ENCODE measurements at places on chromosomes 7 and 10.

DNA sequence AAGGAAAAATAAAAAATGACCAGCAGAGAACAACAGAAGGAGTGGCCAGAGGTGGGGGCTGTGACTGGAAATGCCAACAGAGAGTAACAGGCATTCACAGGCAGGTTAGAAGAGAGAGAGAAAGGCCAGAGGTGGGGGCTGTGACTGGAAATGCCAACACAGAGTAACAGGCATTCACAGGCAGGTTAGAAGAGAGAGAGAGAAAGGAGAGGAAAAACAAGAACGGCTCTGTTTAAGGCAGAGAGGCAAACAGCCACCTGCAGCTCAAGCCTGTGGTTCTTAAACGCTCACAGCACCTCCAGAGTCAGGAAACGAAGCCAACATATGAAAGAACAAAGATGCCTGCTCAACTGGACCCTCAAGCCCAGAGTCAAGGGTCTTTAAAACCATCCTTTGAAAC is 39.5 kb upstream of the DGKI start:
- DNase-seq, result no peak

DNA sequence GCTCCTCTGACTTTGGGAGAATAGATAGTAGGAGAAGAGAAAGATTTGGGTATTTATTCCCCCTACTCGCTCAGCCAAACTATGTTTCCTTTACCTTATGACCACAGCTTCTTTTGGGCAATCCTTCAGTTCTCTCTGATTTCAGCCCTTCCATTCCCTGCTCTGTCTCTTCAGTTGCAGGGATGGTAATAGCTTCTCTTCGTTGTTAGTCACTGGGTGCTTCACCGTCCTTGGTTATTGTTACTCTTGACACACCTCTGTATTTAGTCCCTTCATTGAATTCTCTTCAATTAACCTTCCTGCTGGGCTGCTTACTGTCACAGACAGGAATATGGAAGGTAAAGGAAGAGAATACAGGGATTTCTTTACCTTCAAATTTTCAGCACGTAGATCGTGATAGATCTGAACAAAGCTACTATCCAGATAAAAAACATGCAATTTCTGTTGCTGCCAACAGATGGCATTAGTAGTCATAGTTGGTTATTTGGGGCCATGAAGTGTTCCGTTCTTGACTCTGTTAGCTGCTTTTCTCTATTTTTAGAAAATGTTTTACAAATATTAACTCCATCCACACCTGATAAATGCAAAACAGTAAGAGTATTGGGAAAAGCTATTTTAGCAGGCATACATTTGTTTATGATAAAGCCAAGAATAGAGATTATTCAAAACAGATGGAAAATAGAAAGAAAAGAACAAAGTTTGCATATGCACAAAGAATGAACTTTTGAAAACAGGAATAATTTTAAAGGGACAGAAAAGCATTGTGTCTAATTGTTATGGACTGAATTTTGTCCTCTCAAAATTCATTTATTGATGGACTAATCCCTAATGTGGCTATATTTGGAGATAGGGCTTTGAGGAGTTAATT is 14.0 kb upstream of the PTTG1IP2 start:
- DNase-seq, result no peak

- peak; percentile 10 for DNase-seq
Observed at GRCh38 chr7:110600956-110601355, 490.0 kb upstream of the LRRN3 start.

- no peak for DNase-seq
Observed at GRCh38 chr10:67934336-67934735, 49.9 kb downstream of the SIRT1 start.

DNA sequence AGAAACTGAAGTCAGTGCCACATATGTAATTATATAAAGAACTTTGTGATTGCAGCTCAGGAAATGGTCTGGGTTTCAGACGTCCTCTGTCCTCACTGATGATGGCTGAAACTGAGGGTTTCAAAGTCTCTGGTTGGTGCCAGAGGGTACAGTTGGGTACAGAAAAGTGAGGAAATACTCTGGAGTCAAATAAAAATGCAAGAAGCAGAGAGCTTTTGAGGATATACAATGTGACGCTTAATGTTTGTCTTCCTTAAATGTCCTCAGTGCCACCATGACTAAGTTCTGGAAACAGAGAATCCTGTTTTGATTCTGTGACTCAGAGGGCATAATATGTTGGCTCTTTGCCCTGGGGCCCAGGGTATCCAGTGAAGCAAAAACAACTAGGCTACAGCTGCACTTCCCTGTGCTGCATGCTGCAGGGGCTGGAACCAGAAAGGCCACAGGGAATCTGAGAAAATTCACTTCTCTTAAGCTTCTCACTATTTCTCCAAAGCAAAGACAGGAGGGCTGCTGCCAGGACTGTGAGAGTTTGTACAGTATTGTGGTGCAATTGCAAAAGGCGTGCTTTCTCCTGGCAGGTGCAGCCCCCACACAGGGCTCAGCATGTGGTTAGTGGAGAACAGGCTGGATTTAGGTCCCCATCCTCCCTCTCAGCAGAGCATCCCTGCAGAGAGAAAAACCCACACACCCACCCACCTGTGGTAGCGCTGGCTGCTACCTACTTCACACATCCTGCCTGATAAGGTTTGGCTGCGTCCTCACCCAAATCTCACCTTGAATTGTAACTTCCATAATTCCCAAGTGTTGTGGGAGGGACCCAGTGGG is 169.5 kb upstream of the SVIL start:
- DNase-seq, result peak; percentile 42

DNA sequence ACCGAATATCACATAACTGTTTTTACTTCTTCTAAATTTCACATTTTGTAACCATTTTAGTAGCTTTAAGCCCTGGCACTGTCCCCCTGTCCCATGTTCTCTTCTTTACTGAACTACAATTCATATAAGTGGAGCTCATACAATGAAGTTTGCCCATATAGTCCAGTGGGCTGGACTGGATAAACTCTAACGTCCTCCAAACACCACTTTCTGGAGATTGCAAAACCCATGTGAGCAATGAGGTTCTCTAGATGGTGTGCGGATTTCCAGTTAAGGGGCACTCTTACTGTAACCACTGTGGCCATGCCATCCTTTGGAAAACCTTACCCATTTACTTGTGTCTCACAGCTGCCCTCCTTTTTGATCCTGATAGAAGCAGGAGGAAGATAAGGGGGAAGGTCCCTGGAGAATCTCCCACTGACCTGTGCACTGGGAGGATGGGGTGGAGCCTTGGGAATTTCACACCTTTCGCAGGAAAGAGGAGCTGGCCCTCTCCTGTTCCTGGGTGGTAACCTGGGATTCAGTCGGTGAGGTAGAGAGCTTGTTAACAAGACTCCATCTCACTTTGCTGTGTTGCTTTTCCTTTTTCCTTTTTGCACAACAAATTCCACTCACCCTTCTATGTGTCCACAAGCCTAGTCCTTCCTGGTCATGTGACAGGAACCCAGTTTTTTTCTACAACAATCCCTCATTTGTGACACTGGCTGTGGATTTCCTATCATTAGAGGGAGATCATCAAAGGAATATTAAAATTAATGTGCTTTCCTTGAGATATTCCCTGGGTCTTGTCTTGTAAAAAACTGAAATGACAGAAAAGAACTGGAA is 120.7 kb downstream of the ARID5B start:
- DNase-seq, result no peak

- DNase-seq, result peak; percentile 4
Observed at GRCh38 chr7:85595750-85596178, 408.9 kb upstream of the SEMA3D start.

DNA sequence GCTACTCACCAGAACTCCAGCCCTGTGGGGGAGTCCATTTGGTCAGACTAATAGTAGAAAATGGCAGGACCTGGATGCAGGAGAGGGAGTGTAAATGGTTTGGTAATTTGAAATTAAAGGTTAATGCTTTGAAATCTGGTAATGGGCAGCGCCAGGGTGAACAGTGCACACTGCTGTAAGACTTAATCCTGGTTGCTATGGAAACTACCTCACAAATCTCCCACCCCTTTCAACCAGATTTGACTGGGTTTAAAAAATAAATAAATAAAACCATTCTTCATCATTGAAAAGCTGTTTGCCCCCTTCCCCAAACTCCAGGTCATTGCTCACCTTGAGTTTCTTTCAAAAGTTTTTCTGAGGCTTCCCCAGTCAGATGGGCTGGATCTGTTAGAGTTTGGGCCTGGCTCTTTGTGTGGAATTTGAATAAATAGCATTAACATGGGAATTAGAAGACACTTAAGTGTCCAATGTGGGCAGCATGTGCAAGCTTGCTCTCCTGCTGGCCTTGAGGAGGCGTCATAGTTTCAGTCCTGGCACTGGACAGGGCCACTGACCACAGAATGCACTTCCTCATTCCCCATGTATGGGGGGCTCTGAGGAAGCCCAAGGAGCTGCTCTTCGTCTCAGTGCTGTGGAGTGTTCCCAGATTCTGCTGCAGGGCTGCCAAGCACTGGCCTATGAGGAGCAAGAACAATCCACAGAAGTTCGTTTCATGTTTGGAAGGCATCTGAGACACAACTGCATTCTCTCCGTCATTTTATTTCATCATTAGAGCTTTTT is 90.7 kb downstream of the LRRC4 start:
- no peak for DNase-seq

DNA sequence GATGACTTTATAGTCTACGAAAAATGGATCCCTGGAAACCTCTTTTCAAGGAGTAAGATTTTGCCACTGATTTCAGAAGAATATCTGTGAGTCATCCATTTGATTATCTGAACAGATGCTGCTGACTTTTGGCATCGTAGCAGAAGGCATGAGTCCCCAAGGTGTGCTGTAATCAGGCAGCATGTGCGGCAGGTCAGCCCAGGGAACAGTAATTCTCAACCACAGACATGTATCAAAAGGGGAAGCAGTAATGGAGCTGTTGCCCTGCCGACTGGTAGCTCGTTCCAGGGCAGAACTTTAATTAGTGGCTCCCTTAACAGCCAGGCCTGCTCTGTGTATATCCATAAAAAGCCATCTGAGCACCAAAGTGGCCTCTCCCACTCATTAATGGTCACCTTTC is 5.7 kb upstream of the VWC2 start:
- DNase-seq, result no peak

- DNase-seq, result no peak
Observed at GRCh38 chr7:4851459-4852422, 10.1 kb downstream of the PAPOLB start.

- DNase-seq, result no peak
Observed at GRCh38 chr10:88107296-88108097, 244.1 kb downstream of the PTEN start.

- no peak for DNase-seq
Observed at GRCh38 chr7:91869661-91870060, 10.8 kb downstream of the MTERF1 start.

DNA sequence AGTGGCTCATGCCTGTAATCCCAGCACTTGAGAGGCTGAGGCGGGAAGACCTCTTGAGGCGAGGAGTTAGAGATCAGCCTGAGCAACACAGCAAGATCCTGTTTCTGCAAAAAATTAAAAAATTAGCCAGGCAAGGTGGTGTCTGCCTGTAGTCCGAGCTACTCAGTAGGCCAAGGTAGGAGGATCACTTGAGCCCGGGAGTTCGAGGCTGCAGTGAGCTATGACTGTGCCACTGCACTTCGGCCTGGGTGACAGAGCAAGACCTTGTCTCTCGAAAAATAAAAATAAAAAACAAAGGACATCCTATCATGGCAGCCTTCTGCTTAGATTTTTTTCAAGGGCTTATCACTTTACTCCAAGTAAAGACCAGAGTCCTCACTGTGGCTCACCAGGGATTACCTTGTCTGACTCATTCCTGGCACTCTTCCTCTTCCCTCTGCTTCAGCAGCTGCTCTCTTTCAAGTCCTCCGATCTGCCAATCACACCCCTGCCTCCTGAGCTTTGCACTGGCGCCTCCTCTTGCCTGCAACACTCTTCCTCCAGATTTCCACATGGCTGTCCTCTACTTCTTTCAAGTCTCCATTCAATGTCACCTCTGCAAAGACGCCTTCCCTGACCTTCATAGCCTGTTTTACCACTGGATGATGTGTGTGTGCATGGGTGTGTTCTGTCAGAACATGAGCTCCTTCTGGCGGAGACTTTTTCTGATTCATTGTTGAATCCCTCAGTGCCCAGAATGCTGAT is 7.7 kb downstream of the PRTFDC1 start:
- DNase-seq, result no peak

- no peak for DNase-seq
Observed at GRCh38 chr10:44370731-44371248, 14.1 kb downstream of the CXCL12 start.

GRCh38 chr10:104806801-104807200 is 165.7 kb downstream of the SORCS3 start:
- DNase-seq, result no peak

DNA sequence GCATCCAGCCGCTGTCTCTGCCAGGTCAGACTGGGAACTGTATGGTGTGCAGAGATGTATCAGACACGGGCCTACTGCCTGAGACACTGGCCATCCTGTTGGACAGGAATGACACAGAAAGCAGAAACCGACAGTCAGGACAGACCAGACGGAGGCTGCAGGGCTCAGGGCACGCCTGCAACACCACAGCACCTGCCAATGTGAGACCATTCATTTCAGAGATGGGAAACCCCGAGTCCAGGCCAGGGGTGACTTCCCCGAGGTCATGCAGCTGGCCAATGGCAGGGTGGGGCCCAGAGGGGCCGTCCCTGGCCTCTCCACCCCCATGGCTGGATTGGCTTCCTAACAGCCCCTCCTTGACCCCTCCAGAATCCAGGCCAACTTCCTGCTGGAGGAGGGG is 34.7 kb downstream of the GRID1 start:
- DNase-seq, result no peak

DNA sequence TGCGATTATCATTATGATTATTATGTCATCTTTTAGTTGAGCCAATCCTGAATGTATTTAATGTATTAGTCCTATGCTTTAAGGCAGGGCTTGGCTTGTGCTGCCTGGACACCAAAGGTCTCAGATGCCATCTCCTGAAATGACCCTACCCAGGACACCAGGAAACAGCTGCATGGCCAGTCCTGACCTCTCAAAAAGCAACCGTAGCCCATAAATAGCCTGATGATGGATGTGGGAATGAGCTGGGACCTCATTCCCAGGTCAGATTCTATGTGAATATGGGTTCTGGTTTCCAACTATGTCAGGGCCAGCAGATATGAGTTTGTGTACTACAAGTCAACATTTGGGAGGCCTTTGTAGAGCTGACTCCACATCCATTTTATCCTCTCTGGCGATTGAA is 438.4 kb downstream of the NRG3 start:
- DNase-seq, result no peak

GRCh38 chr7:146722986-146723385 is 606.4 kb downstream of the CNTNAP2 start:
- DNase-seq, result no peak

- DNase-seq, result no peak
Observed at GRCh38 chr7:46716926-46717325, 795.9 kb upstream of the IGFBP3 start.
